ENCODE measurements at places on chromosomes 6 and 20.

- peak; percentile 79 for DNase-seq
Measured at GRCh38 chr6:14743474-14744211, 502.2 kb upstream of the JARID2 start.

DNA sequence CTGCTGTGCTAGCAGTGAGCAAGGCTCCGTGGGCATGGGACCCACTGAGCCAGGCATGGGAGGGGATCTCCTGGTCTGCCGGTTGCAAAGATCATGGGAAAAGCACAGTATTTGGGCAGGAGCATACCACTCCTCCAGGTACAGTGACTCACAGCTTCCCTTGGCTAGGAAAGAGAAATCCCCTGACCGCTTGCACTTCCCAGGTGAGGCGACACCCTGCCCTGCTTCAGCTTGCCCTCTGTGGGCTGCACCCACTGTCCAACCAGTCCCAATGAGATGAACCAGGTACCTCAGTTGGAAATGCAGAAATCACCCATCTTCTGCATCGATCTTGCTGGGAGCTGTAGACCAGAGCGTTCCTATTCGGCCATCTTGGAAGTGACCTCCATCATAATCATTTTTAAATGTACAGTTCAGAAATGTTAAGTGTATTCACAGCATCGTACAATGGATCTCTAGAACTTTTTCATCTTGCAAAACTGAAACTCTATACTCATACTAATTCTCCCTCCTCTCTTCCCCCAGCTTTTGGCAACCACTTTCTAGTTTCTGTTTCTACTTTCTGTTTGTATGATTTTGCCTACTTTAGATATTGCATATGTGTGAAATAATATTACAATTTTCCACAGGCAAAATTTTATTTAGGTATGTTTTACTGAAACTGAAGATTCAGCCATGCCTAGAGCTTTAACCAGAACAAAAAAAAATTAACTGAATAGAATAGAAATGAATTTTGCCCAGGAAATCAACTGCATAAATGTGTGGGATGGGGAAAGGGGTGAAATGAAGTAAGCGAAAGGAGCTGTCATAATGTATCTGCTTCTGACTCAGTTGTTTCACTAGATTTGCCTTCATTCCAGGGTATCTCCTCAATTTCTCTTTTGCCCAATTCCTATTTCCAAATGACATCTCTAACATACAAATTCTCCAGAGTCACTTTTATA is 100.0 kb downstream of the RWDD2A start:
- DNase-seq = no peak

GRCh38 chr6:81697559-81697958 is 54.9 kb downstream of the TENT5A start:
- no peak for DNase-seq

GRCh38 chr6:4635666-4636065 is 140.5 kb upstream of the CDYL start:
- DNase-seq = no peak

DNA sequence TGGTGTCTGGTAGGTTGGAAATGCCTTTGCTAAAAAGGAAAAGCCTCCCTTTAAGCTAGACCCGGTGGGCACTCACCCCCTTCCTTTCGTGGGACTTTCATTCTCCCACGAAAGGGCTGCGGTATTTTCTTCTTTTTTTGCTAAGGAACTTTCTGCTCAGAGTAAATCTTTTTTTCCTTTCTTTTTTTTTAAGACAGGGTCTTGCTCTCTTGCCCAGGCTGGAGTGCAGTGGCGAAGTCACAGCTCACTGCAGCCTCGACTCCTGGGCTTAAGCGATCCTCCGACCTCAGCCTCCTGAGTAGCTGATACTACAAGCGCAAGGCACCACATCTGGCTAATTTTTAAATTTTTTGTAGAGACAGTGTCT is 4.0 kb downstream of the TP53TG5 start:
- DNase-seq = no peak

- DNase-seq = no peak
Measured at GRCh38 chr6:152184573-152184916, 377.1 kb downstream of the ESR1 start.

DNA sequence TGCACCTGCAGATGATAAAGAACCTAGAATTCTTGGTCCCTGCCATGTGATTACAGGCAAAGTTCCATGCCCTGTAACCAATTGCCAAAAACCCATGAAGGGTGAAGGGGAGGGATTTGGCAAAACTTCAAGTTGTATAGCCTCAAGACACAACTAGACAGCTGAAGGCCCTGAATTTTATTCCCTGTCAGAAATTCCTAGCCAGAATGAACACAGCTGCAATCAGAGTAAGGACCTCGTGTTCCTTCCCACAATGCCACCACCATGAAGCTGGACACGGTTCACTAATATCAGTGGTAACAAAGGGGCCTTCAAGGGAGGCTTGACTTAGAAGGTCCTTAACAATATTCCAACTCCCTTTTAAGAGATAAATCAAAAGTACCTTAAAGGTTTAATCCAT is 22.5 kb upstream of the IRAK1BP1 start:
- DNase-seq = no peak

DNA sequence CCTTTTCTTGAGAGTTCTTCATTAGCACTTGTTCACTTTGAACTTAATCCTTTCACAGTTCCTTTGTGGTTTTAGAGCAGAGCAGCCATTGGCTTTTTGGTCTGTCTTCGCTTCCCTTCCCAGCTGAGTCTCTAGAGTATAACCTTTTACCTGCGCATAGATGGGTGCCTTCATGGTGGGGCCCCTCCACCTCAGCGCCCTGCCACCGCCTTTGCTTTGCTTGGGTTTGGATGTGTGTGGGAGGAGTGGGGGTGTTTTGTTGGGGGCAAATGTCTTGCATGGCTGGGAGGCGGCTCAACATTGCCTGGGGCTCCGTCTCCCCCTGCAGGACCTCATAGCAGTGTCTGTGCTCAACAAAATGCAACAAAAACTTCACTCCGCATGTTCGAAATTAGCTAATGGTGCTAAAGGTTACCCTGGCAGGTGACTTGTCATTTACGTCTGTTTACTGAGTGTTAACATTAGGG is 11.9 kb downstream of the PYGB start:
- no peak for DNase-seq

DNA sequence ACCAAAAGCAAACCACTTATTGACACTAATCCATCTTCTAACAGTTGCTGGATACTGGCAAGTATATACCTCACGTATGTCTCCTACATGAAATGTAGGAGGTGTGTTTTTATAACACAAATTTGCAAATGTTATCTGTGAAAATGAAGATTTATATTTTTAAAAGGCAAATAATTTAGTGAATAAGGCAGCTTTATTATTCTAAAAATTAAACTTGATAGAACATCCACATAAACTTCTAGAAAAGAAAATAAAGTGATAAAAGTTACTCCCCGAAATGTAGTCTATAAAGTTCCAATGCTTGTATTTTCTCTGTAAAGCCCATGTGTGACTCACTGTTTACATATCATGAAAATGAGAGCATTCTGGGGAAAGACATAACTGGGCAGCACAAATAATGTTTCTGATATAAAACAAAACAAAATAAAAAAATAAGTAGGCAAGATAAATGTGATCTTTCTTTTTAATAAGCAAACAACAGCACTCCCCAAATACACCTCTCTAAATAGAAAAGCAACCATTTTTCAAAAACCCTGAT is 84.4 kb downstream of the MAP7 start:
- DNase-seq = no peak

GRCh38 chr6:92777146-92777740 is 642.1 kb downstream of the EPHA7 start:
- no peak for DNase-seq

DNA sequence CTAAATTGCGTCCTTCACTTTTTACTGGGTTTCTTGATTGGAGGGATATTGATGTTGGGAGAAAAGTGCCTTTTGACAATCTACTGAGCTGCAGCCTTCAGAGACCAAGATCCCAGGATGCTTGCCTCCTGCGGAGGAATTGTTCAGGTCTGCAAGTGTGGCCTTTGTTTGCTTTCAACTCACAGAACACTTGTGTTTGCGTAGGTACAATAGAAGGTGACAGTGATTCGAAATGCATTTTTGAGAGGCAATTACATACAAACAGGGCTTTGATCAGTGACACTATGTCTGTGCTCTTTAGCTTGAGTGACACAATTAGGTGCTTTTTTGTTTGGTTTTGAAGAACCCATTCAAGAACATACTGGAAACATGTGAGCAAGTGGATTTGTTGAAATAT is 600.6 kb downstream of the QKI start:
- DNase-seq = no peak

DNA sequence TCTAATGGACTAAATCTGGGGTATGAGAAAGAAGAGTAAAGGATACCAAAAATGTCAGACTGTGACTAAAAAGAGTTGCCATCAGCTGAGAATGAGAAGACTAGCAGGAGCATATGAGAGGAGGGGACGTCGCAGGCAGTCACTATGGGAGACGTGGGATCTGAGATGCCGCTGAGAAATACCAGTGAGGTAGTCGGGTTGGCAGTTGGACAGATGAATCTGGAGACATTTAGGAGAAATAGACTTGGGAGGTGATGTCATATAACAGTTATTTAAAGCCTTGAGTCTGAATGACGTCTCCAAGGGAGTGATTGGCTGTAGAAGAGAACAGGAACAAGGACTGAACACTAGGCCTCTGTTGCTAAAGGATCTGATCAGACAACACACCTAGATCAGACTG is 51.5 kb upstream of the TRIM26 start:
- DNase-seq = no peak

DNA sequence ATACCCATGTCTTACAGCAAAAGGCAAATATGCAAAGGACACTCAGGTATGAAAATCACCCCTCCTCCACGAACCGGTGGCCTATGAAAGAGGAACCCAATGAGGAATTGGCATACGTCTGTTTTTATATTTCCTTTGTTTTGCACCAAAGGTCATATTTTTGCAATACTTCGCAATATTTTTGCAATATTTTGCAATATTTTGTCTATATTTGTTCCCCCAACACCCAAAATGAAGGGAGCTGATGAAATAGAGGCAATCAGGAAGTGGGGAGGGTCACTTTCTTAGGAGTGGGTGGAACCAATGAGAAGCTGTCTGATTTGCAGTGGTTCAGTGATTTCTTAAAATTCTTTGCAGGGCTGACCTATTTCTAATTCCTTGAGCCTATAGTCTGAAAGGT is 296.8 kb upstream of the TSHZ2 start:
- DNase-seq = no peak

DNA sequence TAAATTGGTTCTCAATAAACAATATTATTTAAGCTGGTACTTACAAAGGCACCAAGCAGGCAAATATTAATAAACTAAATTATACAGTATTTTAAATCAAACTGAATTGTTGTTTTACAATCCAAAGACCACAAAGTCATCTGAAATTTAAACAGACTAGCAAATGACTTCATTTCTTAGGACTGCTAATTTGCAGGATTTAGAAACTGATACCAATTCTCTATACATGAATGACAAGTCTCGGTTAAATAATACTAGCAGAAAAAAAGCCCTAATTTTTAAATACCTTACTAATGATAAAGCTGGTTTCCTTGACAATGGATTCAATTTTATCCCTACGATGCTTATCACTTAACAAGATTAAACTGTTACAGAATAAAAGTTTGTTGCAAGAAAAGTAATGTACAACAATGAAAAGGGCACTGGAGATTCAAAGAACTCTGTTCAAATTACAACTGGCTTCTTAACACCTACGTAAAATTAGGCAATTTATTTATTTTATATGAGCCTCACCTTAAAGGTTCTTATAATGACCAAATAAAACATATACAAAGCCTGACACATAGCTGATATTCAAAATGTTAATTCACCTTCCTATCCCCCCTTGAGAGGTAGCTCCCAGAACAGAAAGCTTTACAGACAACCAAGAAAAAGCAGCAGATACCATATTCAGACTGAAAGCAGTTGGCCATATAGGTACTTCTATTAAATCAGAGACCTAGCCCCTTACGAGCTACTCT is 33.1 kb downstream of the HBS1L start:
- no peak for DNase-seq

DNA sequence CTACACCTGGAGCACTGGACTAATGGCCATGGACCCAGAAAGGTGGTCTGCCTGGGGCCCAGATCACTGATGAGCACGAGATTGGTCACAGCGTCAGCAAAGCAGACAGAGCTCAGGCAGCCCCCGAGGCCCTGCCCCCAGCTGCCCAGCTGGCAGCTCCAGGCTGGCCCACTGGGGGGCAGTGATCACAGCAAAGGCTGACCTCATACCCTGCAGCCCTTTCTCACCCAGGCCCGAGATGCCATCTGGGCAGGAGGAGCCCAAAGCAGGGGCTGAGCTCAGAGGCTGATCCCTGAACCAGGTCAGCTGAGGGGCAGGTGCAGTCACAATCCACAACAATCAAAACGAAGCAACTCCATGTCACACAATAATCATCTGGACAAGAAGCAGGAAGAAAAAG is 4.1 kb downstream of the MAP1LC3A start:
- DNase-seq = peak; percentile 29

DNA sequence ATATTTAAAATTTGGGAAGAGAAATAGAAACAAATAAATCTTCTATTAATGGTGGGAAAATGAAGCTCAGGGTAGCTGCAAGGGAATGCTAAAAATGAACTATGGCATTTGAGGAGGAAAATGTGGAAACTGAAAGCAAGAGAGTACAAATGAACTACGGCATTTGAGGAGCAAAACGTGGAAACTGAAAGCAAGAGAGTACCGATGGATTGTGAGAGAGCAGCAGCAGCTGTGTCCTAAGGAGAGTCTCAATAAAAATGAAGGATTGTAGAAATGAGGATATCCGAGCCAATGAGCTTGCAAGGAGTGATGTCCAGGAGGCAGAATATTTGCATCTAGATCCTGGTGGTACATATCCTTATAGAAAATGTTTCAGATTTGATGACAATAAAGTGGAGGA is 547.1 kb upstream of the ZNF337 start:
- no peak for DNase-seq

DNA sequence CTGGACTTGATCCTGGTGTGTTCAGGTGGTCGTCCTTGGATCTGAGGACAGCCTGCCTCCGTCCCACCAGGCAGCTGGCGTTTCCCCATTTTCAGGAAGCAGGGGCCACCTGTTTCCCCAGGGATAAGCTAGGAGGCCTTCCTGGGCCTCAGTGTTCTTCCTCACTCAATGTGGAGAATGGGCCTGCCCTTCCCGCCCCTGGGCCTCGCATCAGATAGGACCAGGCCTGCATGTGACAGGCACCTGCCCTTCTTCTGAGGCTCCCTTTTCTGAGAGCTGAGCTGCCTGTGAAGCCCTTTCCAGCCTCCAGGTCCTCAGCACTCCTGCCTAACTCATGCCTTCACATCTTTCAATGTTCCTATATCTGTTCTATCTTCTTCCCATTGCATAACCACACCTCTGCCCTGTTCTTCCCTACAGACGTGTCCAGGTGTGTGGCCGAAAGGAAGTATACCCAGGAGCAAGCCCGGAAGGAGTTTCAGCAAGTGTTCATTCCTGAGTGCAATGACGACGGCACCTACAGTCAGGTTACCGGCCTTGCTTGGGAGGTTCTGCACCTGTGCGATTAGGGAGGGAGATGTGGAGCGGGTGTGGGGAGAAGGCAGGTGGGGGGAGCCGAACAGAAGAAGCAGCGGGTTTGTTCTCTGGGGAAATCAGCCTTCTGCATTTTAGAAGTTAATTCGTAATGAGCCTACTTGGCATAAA is 85.1 kb downstream of the SMOC2 start:
- DNase-seq = no peak

GRCh38 chr6:148166339-148166968 is 176.2 kb upstream of the SASH1 start:
- peak; percentile 31 for DNase-seq
